ENCODE measurements at places on chromosomes 4 and X.
A peak's percentile ranks its signal among the peaks of the same experiment; 100 is the strongest.

DNA sequence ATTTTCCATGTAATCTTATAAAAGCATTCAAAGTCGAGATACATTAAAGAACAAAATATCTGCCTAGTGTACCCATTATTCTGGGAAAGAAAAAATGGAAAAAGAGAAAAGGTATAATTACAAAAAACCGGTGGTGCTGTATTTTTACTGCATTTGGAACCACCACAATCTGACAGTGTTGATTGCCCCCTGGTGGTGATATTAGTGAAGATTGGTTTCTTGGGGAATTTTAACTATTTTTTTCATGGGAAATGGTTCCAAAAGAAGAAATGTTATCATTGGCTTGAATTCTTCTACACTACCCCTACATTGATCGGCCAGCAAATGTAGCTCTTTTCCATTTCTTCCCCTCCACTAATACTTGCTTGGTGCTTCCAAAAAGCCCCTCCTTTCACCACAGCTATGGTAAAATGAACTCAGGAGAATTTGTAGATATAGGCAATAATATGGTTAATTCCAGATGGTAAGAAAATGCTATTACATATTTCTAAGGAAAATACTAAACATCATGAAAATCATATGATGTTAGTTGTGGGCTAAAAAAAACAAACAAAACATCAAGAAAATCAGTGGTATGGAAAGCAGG, 50.0 kb downstream of the COX18 start:
- peak; percentile 55 for DNase-seq

GRCh38 chrX:108438110-108438623, at the start of gene COL4A6:
Gene COL4A6 (minus strand): TSS chrX:108438422. CDS start chrX:108438196, 226 bp downstream.
- DNase-seq, result no peak

DNA sequence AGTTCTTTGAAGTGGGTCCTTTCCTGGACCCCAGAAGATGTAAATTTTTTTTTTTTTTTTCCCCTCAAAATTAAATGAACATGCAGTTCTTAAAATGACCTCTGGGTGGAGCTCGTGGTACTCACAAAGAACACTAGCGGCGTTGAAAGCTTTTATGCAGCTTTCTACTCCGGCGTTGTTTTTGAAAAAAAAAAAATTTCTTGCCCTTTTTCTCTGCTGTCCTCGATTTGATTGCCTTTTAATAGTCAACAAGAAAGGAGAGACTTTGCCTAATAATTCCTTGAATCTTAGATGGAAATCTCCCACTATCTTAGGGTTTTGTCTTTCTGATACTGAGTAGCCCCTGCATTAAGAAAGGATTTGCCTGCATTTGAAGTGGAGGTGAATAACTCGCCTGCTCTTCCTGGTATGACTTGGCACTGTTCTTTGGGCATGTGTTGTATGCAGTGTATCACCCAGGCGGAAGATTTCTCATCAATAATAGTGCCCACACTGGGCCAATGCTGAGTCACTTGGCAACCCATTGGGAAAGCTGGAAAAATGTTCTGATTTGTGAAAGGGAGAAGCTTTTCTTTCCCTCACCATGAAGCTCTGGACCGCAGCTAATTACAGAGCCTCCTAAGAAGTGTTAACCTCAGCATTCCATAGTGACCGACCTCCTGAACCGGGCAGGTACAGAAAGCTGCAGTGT, 104.0 kb downstream of the PHEX start:
- peak; percentile 75 for DNase-seq

GRCh38 chr4:54561940-54562339, 95.8 kb upstream of the KIT start:
- DNase-seq, result no peak

All from KBM-7 (cell line).